Vagina (tissue), 2 donors: ENCODE measurements at places on chromosomes 11 and 22. TPM values are rescaled to one million over a fixed set of nuclear protein-coding genes. Genes with fewer than 3 reads are reported as not detected.
A peak's percentile ranks its signal among the peaks of the same experiment; 100 is the strongest.

- no peak for DNase-seq
Measured at GRCh38 chr11:101945448-101945847, 29.1 kb upstream of the ANGPTL5 start.

- no peak for DNase-seq
Measured at GRCh38 chr11:46675288-46675851, 25.0 kb downstream of the ARHGAP1 start.

- no peak for DNase-seq
Measured at GRCh38 chr22:37148031-37148651, 1.6 kb downstream of the IL2RB start.

GRCh38 chr11:92211576-92212167 is 12.9 kb upstream of the FAT3 start:
- DNase-seq = no peak

- DNase-seq = no peak
Measured at GRCh38 chr22:27879923-27880322, 39.1 kb downstream of the PITPNB start.

- DNase-seq = no peak
Measured at GRCh38 chr22:28728621-28729313, 12.9 kb downstream of the CHEK2 start.

- DNase-seq = no peak
Measured at GRCh38 chr22:31870890-31871289, 73.4 kb upstream of the YWHAH start.

DNA sequence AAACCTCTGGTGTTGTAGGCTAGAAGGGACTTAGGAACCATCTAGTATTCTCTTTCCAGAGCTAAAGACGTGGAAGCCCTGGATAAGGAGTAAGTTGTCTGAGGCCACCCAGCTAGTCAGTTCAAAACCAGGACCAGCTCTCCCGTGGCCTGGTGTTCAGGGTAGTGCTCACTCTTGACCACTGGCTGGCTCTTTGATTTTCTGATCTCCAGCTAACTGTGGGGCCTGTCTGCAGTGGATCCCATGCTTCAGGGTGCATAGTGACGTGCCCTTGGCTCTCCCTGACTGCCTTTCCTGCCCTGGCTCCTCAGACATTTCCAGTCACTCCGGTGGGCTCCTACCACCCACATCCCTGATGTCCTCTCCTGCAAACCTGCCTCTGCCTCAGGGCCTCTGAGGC is 1.3 kb downstream of the CLMP start:
- no peak for DNase-seq

- DNase-seq = no peak
Measured at GRCh38 chr11:102446606-102447005, 6.0 kb downstream of the TMEM123 start.

- DNase-seq = no peak
Measured at GRCh38 chr11:130299978-130300377, 14.7 kb downstream of the ZBTB44 start.

GRCh38 chr11:120940160-120940848 is 83.6 kb upstream of the TBCEL start:
- DNase-seq = no peak

DNA sequence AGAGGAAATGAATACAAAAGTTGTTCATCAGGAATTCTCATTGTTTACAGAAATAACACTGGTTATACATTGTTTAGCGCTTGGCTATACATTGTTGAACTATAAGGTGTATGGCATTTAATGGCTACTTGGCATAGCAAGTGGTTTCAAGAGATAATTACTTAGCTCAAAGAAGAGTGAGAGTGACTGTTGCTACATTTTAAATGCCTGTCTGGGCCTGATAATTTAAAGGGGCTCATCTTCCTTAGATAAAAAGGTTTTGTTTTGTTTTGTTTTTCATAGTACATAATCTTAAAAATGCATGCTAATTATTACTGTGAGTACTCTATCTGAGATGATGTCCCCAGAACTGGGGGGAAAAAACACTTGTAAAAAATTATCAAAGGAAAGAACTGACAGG is 1.5 kb upstream of the SMPD1 start:
- no peak for DNase-seq

DNA sequence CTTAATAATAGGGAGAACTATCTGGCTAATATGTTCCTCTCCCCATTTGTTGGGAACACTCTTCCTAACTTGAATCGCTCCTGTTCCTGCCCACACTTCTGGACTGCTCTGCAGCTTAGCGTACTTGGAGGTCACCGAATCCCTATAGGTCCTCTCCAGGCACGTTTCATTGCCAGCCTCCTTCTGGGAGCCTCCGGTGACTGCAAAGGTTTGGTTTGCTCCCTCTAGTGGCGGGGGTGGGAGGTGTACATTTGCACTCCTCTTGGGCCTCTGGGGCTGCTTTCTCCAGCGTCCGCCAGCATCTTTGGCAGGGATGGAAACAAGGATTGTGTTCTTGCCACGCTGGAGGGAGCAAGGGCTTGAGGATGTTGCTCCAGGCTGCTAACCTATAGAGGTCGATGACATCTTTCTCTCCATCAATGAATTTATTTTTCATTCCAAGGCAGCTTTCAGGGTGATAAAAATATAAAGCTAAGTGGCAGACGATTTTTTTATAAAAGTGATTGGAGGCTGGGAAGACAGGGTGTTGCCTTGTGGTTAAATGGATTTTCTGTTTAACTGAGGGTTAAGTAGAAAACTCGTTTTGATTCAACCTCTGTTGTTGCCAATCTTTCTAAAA is 48.7 kb downstream of the TSPAN18 start:
- DNase-seq = no peak

GRCh38 chr11:11346303-11346702 is 6.7 kb downstream of the CSNK2A3 start:
- no peak for DNase-seq

DNA sequence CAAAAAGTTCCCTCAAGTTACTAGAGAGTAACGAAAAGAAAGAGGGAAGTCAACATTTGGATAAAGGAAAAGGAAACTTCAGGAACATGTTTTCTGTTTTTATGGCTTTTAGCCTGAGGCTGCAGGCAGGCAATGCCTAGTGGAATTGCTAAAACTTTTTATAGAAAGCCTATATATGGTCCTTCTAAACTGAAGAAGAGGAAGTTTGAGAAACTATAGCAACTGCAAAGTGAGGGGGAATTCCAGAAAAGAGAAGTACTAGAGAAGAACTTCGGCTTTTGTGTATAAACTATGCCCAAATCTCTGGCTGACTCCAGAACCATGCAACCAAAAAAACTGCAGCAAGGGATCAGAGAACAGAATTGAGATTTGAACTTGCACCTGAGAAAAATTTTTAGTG is 74.3 kb upstream of the ARHGAP42 start:
- no peak for DNase-seq

GRCh38 chr11:78791254-78791653 is 216.6 kb upstream of the NARS2 start:
- no peak for DNase-seq

DNA sequence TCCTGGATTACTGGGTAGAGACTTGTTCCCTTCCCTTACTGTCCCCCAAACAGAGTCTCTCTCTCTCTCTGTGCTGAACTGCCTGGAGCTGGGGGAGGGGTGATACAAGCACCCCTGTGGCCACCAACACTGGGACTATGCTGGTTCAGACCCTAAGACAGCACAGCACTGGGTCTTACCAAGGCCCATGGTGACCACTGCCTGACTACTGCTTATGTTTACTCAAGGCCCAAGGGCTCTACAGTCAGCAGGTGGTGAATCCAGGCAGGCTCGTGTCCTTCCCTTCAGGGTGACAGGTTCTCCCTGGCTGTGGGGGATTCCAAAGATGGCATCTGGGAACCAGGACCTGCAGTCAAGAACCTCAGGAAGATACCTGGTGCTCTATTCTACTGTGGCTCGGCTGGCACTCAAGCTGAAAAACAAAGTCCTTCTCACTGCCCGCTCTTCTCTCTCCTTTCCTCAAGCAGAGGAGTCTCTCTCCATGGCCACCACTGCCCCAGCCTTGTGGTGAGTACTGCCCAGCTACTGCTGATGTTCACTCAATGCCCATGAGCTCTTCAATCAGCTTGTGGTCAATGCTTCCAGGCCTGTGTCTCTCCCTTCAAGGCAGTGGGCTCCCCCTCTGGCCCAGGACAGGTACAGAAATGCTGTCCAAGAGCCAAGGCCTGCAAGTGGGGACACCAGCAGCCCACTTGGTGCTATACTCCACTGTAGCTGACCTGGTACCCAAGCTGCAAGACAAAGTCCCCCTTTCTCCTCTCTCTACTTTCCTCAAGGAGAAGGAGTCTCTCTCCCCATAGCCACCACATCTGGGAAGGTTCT is 41.8 kb upstream of the SHANK2 start:
- DNase-seq = peak; percentile 46

DNA sequence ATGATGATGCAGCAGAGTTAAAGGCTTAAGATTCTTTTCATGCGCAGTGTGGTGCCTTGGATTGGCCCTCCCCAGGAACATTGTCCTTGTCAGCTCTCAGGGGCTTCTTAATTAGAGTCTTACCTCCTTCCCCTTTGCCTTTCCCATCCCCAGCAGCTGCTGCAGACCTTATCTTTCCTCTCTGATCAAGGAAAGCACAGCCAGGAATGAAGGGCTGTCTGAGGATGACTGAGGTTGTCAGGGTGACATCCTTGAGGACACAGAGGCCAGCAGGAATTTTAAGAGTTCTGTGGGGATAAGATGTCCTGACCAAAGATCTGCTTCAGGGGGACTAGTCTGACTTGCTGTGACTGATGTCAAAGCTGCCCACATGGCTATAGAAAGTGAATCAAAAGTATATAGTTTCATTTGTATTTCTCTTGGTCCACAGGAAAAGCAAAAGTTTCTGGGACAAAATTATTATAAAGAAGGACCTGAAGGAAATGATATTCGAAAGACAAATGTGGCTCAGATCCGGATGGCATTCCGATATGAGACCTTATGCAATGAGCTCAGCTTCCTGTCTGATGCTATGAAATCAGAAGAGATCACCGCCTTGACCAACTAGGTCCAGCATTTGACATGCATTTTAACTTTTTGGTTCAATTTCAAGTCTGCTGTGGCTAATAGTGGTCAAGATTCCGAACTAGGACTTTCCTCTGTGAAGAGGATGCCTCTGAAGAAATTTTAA is 35.5 kb downstream of the RNF141 start:
- DNase-seq = no peak

WT1 gene
- total RNA-seq = 32.7 TPM

PHLDA2 gene
- 43.5 TPM for total RNA-seq
